ENCODE measurements at places on chromosomes 4 and X. TPM values are rescaled to one million over a fixed set of nuclear protein-coding genes. Genes with fewer than 3 reads are reported as not detected.

DNA sequence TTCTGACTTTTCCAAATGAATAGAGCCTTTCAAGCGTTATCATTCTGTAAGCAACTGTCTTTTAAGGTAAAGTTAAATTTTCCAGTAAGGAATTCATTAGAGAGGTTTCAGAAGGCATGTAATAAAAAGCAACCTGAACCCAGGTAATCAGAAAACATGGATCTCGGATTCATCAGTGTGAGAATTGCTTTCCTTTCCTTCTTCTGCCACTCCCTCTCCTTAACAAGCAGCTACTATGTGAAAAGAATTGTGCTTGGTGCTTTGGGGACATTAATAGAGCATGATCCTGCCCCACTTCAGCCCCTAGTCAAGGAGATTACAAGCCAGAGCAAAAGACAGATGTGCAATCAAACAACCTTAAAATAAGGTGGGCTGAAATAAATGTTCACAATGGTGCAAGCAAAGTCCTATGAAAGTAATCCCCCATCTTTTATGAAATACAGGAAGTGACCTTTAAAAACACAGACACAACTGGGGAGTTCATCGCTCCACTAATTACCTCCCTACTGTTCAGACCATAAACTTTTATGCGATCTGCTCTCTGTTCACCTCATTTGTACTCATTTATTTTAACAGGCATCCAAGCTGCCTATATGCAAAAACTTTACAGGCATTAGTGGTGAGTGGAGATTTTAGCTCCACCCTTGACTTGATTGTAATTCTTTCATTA is 122.9 kb upstream of the RASGEF1B start:
- H3K4me1 ChIP-seq: peaks cover 23% of the 10 kb centered on the region
- no peak overlapping the region for H3K27ac ChIP-seq
- no peak overlapping the region for H3K4me3 ChIP-seq
- H3K36me3 ChIP-seq: no peaks in the 10 kb centered on the region
- no peak for DNase-seq
- H3K27me3 ChIP-seq: no peaks in the 10 kb centered on the region

Gene GPR82
- 0.11 TPM for polyA plus RNA-seq

DNA sequence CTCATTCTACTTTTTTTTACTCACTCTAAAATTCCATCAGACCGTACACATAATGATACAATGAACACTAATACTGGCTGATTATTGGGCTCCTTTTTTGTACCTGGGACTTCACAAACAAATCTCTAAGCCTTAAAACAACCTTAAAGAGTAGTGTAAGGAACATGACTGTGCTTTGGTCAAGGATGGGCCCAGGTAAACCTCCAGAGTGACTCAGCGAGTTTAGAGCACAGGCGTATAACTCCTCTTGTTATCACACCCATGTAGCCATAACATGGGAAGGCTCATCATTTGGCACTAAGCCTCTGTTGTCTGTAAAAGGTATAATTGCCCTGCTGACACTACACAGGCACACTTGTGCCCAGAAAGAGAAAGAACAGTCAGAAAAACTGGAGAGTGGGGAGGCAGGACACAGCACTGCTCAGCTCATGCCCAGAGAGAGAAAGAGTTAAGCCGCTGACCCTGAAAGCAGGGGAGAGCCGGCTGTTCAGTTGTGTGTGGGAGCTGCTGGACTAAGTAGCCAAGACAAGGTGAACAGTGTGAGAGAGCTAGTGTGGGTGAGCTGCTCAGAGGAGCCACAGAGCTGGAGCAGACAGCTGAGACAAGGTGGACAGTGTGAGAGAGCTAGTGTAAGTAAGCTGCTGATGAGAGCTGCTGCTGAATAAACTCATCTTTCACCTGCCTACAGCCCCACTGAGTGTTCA is 319.6 kb upstream of the BMP3 start:
- no peaks in the 10 kb centered on the region for H3K36me3 ChIP-seq
- no peaks in the 10 kb centered on the region for H3K4me1 ChIP-seq
- H3K27me3 ChIP-seq: no peaks in the 10 kb centered on the region
- no peak overlapping the region for H3K4me3 ChIP-seq
- DNase-seq: no peak
- H3K27ac ChIP-seq: no peak overlapping the region

DNA sequence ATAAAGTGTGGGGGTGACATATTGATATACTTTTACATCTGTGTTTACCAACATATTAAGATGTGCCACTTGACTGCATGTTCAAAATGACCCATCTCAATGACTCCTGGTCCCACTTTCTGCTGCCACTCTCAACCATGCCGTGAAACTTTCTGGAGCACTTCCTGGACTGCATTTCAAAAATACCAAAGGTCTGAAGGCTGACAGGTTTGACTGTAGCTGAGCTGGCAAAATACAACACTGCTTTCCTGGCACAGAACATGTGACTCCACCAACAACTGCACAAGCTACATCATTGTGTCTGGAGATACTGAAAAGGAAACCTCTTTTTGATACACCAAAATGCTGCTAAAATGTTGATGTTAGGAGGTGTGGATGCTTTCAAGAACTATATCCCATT is 184.8 kb downstream of the UNC5C start:
- H3K27ac ChIP-seq: peak overlapping the region; percentile 16
- H3K4me1 ChIP-seq: peaks cover 10% of the 10 kb centered on the region
- peak; percentile 17 for DNase-seq
- no peaks in the 10 kb centered on the region for H3K27me3 ChIP-seq
- no peak overlapping the region for H3K4me3 ChIP-seq
- no peaks in the 10 kb centered on the region for H3K36me3 ChIP-seq

GRCh38 chrX:21926527-21927278 is 13.8 kb upstream of the SMS start:
- H3K4me3 ChIP-seq: no peak overlapping the region
- no peaks in the 10 kb centered on the region for H3K27me3 ChIP-seq
- peak; percentile 94 for DNase-seq
- no peaks in the 10 kb centered on the region for H3K4me1 ChIP-seq
- H3K27ac ChIP-seq: no peak overlapping the region

GRCh38 chrX:152074163-152074562 is 64.2 kb downstream of the MAGEA10 start:
- DNase-seq: peak; percentile 10
- H3K27me3 ChIP-seq: no peaks in the 10 kb centered on the region
- no peaks in the 10 kb centered on the region for H3K36me3 ChIP-seq

Gene ARL13A
- polyA plus RNA-seq: not detected

Gene C4orf51
- polyA plus RNA-seq: not detected

DNA sequence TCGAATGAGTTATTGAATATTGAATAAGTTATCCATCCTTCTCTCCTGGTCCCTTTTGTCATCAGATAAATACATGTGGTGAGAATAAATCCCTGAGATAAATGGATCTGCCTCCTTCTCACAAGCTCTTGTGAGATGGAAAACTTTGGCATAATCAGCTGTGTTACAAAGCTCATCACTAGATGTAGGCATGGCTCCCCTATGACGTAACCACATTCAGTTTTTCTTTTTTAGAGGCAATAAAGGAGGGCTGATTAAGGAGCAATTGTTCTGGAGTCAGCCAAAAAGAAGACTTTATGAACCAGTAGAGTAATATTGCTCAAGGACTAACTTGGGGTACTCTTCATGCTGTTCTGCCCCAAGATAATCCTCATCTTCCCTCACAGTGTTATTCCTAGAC is 90.5 kb upstream of the GATB start:
- no peaks in the 10 kb centered on the region for H3K36me3 ChIP-seq
- H3K4me3 ChIP-seq: no peak overlapping the region
- H3K27me3 ChIP-seq: no peaks in the 10 kb centered on the region
- no peak overlapping the region for H3K27ac ChIP-seq

GRCh38 chrX:123920105-123920785 is 41.3 kb upstream of the STAG2 start:
- H3K36me3 ChIP-seq: no peaks in the 10 kb centered on the region
- H3K27me3 ChIP-seq: no peaks in the 10 kb centered on the region
- H3K4me1 ChIP-seq: no peaks in the 10 kb centered on the region
- H3K27ac ChIP-seq: no peak overlapping the region
- peak; percentile 69 for DNase-seq

DNA sequence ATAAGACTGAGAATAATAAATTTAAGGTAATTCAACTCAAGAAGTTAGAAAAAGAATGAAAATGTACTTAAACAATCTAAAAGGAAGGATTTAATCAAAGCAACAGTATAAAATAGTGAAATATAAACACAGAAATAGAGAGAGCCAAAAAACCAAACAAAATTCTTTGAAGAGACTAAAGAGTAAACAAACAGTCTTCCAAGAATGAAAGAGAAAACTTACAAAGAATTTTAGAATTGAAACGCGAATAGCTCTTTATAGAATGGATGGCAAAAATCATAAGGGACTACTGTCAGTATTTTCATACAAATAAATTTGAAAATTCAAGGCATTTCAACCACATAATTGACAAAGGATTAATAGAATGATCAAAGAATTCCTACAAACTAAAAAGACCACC is 41.7 kb downstream of the VEGFC start:
- H3K27ac ChIP-seq: no peak overlapping the region
- DNase-seq: no peak
- H3K4me1 ChIP-seq: no peaks in the 10 kb centered on the region
- no peak overlapping the region for H3K4me3 ChIP-seq

Measured in cardiac muscle cell (in vitro differentiated cells and primary cell).